ENCODE measurements at places on chromosomes 7 and 10.
A peak's percentile ranks its signal among the peaks of the same experiment; 100 is the strongest.

DNA sequence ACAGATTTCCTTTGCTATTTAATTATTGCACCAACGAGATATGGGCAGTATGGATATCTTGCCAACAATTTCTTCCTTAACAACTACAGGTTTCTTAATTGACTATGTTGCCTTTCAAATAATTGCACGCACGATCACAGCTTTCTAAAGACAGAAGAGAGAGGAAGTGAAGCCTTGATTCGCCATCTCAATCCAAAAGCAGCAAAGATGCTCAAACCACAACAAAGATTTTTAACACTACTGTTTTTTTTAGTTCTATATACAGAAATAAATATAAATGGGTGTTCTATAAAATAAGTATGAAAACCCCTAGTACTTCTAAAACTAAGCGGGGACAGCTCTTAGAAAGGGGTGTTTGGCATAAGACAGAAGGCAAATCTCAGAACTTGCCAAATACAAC is 251.3 kb downstream of the SFMBT2 start:
- DNase-seq, result no peak

DNA sequence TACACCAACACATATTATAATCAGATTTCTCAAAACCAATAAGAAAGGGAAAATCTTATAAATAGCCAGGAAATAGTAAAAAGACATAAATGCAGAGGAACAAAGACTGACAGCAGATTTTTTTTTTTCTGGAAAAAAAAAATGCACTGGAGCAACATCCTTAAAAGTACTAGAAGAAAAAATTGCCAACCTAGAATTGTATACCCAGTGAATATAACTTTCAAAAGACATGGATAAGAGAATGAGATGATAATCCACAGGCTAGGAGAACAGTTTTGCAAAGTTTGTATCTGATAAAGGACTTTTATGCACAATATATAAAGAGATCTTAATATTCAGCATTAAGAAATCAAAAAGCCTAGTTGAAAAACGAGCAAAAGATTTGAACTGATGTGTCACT is 554.0 kb downstream of the AUTS2 start:
- no peak for DNase-seq

DNA sequence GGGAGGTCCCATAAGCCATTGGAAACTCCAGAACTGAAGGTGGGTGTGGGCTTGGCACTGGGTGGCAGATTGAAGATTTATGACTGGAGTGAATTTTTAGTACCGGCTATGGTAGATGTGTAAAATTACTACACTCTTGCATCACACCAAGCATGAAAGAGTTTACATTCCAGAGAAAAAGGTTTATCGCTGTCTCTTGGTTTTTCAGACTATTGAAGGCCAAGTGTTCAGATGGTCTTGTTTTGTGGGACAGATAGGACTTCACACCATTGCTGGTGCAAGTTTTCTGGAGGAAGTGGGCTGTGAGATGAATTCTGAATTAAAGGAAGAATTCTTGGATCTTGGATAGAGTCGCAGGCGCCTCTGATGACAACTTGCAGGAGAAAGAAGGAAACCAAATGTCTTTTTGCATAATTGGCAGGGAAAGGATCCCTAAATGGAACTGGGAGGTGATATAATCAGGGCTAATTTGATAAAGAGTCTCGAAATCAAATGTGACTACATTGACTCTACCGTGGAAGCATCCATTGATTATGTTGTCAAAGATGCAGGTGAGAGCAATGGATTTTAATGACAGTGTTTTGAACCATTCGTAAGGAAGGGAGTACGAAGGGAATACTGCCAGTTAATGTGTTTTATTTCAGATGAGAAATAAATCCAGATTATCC is 14.2 kb upstream of the NMT2 start:
- DNase-seq, result no peak

GRCh38 chr10:95279042-95279820 is 11.6 kb downstream of the PDLIM1 start:
- no peak for DNase-seq

- peak; percentile 98 for DNase-seq
Measured at GRCh38 chr10:101830322-101831168, 12.3 kb upstream of the OGA start.
